Stimulated activated CD4-positive, alpha-beta T cell treated with anti-CD3 and anti-CD28 coated beads, Interleukin-4, amount 100 ng/mL, for 1 hour (primary cell): ENCODE measurements at places on chromosomes 7 and 10.

DNA sequence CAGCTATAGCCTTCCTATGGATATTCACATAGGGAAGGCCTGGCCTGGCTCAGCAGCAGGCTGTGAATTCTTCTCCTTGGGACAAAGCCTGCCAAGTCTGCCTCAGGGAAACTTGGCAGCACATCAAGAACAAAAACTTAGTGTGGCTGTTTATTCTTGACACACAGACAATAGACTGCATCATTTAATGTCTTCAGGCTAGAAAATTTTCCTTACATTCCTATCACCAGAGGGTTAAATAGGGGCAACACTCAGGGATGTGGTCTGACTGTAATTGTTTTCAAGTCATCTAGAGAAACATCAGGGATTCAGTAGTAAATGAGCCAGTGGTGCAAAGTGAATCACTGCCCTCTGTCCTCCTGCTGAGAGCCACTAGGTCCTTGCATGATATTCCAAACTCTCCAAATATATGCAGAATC lies 137.3 kb downstream of the SEMA3C start:
- no peak for DNase-seq

GRCh38 chr10:71638822-71639719 lies 80.5 kb downstream of the C10orf105 start:
- no peak for DNase-seq

- peak; percentile 66 for DNase-seq
Observed at GRCh38 chr7:73738220-73738611, 386 bp downstream of the ABHD11 start.

DNA sequence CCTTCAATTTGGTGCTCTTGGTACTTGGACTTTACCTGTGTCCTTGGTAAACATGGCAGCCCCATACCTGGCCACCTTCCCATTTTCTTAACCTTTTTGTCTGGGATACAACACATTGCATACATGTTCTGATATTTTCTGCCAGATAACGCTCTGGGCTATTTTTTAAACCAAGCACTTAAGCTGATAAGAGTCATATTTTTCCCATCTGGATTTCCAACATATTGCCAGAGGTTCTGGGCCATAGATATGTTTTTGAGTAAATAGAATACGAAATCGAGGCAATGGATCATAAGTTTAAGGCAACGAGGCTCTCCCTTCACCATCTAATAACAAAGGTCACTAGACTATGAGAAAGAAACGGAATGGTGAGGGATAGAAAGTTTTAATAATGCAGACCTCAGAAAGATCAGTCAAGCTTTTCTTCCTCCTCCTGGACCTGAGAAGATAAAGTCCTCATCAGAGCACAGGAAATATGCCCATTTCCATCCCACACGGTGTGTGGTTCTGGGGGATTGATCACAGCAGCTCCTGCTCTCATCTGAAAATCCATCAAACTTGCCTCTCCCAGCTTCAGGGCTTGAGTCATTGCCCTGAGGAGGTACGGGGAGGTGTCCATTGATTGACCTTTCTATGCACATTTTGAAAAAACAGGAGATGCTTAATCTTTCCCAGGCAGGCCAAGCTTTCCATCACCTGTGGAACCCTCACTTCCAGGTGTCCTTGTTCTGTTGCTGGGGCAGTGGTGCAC lies 257.2 kb downstream of the GFRA1 start:
- DNase-seq: no peak

DNA sequence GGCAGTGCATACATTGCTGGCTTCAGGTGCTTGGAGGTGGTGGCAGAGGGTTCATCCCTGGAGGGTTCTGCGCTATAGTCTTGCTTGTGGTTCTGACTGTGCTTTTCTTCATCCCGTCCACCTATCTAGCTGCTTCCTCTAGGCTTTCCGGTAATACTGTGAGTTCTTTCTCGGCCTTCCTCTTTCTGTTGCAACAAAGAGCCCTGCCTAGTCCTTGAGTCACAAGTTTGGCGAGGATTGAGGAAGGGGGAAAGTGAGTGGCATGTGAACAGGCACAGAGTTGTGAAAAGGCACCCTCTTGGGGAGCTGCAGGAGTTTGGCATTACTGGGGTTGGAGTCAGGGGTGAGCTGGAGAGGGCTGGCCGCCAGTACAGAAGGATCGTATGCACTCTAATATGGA lies 123.0 kb downstream of the SH2D4B start:
- DNase-seq: no peak

DNA sequence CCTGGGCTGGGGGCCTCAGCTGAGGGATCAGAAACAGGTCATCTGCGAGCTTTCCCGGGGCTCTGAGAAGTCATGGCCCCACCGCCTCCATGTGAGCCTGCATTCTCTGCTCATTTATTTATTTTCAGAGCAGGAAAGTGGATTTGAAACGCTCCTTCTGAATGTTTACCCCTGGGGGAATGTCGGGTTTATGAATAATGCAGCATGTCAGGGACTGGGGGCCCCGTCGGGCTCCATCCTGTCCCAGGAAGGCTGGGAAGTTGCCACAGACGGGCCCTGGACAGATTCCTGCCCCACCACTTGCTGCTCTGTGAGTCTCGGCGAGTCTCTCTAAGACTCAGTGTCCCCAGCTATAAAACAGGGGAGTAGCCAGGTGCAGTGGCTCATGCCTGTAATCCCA lies 11.9 kb upstream of the GTF2IRD1 start:
- DNase-seq: no peak

GRCh38 chr7:97971120-97971989 lies 18.6 kb downstream of the OCM2 start:
- peak; percentile 5 for DNase-seq

DNA sequence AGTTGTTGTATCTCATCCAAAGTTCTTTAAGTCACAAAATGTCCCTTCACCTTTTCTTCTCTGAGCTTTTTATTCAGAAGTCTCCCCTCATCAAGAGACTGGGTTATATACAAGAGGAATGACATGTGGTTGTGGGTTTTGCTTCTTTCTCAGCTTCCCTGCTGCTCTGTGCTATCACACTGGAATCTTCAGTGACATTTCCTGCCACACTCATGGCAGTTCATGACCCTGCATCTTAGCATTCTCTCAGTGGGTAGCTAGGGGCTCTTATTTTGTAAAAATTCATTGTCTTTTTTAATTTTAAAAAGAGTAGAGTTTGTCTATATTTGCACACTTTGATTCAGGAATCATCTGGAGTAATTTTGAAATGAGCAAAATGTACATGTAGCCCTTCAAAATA lies 236.9 kb upstream of the TMEM229A start:
- DNase-seq: no peak

DNA sequence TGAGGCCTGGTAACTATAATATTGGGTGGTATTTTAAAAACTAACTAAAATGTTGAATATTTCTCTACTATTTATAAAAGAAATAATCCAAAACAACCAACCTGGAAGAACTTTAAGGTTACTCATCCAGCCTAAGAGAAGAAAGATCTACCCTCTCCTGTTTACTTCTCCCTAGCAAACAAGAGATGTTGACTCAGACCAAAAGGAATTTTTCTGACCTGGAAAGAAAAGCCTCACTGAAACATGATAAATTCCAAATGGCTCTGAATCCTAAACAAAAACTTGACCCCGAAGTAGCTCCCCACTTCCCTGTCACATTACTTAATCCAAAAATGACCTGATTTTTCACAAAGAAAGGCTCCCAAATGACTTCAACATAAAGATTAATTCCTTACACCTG lies 101.2 kb downstream of the PARD3 start:
- no peak for DNase-seq

GRCh38 chr10:61452655-61453641 lies at the start of gene TMEM26:
TSS of gene TMEM26 (minus strand) at chr10:61453381. CDS start at chr10:61453081, 300 bp downstream.
- no peak for DNase-seq

DNA sequence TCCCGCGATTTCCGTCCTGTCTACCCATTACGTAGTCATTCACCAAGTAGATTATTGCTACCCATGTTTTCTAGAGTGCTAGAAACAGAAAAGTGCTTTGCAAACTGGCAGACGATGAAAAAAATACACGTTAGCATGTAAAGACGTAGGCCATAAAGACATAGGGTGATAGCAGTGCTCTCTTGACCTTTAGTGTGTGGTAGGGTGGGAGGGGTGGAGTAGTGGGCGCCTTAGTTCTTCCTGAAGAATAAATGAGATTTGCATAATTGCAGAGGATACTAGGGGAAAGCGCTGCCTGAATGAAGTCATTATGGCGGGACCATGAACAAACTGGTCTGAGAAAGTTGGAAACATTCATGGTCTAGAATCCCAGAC lies 948 bp downstream of the ZNF485 start:
- no peak for DNase-seq

DNA sequence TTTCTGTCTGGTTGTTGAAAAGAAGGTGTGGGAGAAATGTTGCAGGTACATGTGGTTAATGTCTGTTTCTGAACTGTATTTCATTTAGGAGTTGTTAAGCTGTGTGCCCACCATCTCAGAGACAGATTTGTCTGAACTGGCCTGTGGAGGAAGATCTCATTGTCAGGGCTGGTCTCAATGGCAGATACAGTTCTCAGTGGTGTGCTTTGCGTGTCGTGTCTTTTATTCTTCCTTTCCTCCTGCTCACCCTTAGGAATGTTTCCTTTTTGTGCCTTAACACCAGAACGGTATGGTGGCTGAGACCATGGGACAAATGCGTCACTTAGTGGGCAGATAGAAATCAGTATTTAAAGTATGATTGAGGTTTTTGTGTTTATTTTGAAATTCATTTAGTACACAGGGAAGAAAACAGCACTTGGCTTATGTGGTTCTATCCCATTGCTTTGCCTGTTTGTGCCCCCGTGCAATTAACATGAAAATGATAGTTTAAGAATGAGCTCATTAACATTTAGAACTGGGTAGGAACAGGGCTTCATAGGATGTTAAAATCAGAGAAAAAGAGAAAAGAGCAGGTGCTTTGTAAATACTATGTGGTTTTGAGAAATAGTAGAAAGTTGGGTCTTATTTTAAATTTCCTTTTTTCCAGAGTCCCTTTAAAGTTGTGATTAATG lies 112.6 kb downstream of the AUTS2 start:
- DNase-seq: no peak

DNA sequence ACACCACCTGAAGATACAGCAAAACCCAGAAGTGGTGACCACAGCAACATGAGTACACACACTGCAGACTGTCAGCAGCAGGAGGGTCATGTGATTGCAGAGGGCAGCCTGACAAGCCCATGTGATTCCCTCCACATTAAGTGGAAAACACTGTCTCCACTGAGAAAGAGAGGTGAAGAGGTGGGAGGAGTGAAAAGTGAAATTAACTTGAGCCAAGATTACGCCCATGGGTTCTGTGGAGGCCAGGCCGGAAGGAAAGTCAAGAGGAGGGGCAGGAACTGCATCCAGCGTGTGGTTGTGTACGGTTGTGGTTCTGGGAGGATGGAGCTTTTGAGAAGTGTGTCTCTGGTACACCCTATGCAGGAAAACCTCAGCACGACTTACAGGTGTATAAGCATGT lies 138.5 kb downstream of the PLXNA4 start:
- no peak for DNase-seq

GRCh38 chr10:124878457-124878739 lies 63.5 kb upstream of the ZRANB1 start:
- no peak for DNase-seq

- peak; percentile 2 for DNase-seq
Observed at GRCh38 chr7:41002741-41003610, 699.9 kb downstream of the INHBA start.

DNA sequence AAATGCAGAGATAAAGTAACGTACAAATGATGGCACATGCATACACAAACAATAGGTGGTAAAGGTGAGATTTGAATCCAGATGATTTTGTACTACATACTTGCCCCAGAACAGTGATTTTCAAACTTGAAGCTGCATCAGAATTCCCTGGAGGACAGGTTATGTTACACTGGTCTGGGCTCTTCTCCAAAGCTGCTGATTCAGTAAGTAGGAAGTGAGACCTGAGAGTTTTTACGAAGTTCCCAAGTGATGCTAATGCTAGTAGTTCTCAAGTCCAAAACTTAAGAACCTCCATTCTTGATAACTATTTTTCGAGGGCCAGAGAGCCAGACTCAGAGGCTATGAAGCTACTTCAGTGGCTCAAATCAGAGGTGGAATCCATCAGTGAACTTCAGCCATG lies 159.0 kb upstream of the POM121L12 start:
- no peak for DNase-seq

DNA sequence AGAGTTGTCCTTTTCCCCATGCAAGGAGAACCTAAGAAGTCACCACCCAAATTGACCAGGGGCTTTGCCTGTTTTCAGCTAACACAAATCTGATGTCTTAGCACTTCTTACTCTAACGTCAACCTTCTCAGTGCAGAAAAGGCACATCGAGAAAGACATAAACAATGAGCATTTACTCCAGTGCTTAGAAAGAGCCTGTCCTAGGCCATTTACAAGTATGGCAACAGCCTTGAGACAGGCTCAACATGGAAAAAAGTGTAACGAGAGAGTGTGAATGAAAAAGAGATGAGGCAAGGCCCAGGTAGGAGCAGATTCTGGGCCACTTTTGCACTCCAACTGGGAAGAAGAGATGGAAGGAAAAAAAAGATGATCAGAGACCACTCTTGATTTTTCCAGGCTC lies 54.4 kb downstream of the CPED1 start:
- DNase-seq: no peak

DNA sequence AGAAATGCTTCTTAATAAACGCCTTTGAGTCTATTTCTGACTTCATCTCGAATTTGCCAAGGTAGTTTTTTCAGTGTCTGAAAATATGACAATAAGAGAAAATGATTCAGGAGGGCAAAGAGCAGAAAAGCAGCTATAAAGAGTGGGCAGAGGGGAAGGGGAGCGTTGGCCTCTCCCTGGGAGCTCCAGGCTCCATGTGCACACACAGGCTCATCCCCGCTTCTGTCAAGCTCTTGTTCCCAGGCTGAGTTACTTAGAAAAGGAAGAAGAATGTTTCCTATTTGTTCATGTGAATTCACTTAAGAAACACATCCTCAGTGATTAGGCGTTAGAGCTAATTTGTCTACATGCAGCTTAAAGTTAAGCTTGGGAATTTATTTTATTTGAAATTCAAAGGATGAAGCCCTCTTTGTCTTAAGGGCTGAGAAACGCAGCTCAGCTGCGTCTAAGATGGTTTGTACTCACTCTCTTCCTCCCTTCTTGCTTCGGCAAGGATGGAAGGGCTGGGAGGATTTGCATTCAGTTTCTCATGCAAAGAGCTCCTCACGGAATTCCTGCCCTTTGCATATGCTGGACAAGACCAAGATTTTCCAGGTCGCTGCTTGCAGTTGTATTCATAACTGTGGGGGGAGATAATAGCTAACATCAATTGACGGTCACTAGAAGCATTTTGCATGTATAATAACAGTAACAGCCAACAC lies 29.0 kb upstream of the ATXN7L1 start:
- no peak for DNase-seq

- DNase-seq: no peak
Observed at GRCh38 chr10:3791974-3792633, 7.1 kb upstream of the KLF6 start.

- DNase-seq: no peak
Observed at GRCh38 chr7:1713502-1714484, 43.7 kb downstream of the ELFN1 start.
